ENCODE measurements at places on chromosomes 2 and 18. TPM values are rescaled to one million over a fixed set of nuclear protein-coding genes. Genes with fewer than 3 reads are reported as not detected.

- no peak for ATAC-seq
Observed at GRCh38 chr2:164015328-164016123, 279.7 kb upstream of the FIGN start.

GRCh38 chr2:223562078-223562477 lies 40.1 kb downstream of the SCG2 start:
- no peak for ATAC-seq

Gene NOL4
- total RNA-seq, result not detected

DNA sequence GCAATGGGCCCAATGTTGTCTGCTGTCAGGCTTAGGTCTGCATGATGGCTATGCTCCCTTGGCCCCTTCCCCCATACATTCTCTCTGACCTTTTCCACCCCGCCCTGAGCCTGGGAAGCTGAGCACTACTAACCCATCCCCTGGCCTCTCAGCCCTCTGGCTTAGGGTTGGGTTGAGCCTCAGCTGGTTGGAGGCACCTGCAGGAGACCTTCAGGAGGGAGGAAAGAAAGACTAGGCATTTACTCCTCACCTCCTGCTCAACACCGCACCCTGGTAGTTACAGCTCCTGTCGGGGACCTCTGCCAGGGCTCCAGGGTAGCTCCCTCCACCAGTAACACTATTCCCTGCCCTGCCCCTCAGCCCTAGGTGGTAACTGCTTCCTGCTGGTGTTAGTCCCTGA lies 80.5 kb downstream of the GALNT14 start:
- ATAC-seq, result no peak

Gene MALL
- not detected for total RNA-seq

Measured in activated T-helper 17 cell treated with anti-CD3 and anti-CD28 coated beads, Interleukin-2, amount 50 U/mL, for 72 hours (primary cell).